Nephron progenitor cell (in vitro differentiated cells): ENCODE measurements at places on chromosomes 2 and 18.

GRCh38 chr2:144630459-144631215 is 110.7 kb upstream of the ZEB2 start:
- no peak for DNase-seq

- DNase-seq, result no peak
These were observed 95.7 kb downstream of the MEIS1 start for GRCh38 chr2:66530651-66531050.

DNA sequence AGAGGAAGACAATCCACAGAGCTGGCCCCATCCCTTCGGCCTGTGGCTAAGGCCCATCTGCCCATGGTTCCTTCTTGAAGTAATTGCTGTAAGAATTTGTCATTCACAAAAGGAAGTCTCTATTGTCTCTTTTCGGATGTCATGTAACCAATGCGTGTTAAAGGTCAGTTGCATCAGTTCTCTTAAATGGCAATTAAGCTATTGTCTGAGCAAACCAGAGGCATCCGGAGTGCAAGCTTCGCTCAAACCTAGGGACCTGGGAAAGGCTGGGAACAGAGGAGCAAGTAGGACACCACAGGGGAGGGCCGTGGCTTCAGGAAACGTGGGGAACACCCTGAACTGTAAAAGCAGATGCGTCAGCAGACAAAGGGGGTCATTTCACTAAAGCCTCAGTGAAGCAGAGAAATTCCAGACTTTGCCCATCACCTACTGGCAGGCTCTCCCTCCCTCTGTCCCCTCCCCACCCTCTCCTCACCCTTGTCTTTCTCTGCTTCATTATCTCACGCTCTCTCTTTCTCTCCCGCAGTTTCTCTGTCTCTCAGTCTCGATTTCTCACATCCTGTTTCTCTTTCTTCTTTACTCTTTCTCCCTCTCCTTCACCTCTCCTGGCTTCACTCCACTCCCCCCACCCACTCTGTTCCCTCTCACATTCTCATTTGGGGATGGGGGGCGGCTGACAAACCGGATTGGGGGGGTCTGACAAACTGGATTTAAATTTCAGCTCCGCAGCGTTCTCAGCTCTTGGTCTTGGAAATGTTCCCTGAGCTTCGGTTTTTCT is 204.6 kb upstream of the TNP1 start:
- no peak for DNase-seq

DNA sequence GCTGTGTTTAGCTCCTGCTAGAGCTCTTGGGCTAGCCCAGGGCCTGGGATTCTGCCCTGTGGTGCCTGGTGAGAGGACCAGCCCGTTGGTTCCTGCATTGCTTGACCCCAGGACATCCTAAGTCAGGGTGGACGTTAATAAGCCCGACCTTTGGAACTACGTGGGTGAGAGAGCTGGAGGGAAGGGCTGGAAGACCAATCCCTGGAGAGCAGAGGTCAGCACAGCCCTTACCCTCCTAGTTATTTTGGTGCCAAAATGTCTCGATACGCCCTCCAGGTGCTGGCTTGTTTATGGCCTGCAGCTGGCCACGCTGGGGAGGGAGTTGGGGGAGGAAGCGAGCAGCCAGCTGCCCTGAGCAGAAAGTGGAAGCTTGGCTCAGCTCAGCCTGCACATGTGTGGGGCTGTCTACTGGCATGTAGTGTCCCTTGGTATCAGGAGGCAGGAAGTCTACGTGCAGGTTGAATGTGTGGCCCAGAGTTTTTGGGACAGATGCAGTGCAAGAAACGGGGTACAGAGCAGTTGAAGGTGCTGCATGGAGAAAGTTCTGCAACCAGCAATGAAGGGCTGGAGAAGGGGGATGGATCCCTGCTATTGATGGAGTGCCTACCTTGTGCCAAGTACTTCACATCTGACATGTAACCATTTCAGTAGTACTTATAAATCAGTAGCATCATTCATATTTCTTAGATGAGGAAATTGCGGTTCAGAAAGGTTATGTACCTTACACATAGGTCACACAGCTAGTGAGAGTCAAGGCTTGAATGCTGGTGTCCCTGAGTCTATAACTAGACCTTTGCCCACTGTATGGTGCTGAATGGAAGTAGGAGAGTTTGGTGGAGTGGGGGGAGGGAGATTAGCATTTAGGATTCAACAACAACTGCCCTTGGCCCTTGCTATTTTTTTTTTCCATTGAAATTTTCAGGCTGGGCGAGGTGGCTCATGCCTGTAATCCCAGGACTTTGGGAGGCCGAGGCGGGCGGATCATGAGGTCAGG is 5.0 kb upstream of the DGKD start:
- DNase-seq, result peak; percentile 47

- DNase-seq, result no peak
These were observed 45.2 kb upstream of the ST3GAL5 start for GRCh38 chr2:85933753-85934594.

DNA sequence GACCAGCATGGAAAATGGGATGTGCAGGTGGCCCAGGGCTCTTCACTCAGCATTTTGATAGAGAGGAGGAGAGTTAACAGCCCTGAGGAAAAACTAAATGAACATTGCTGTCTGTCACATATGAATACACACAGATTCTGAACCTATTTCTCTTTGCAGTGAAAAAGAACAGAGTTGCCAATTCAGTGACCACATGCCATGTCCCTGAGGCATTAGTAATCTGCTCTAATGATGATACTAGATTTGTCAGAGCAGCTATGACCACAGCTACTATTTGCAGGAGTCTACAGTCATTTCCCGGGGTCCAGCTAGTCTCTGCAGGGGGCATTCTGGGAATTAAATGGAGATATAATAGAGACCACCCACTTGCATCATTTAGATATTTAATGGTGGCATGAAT is 267.6 kb downstream of the TMX3 start:
- DNase-seq, result no peak

- no peak for DNase-seq
These were observed 342.8 kb downstream of the EIPR1 start for GRCh38 chr2:3034856-3035255.

- DNase-seq, result no peak
These were observed 5.4 kb downstream of the GCC2 start for GRCh38 chr2:108454440-108454839.

- DNase-seq, result peak; percentile 24
These were observed 544.1 kb upstream of the CDH7 start for GRCh38 chr18:65206551-65207260.

GRCh38 chr2:193024791-193025190 is 830.1 kb upstream of the TMEFF2 start:
- DNase-seq, result no peak

- DNase-seq, result no peak
These were observed 10.8 kb upstream of the NAB1 start for GRCh38 chr2:190637903-190638618.

DNA sequence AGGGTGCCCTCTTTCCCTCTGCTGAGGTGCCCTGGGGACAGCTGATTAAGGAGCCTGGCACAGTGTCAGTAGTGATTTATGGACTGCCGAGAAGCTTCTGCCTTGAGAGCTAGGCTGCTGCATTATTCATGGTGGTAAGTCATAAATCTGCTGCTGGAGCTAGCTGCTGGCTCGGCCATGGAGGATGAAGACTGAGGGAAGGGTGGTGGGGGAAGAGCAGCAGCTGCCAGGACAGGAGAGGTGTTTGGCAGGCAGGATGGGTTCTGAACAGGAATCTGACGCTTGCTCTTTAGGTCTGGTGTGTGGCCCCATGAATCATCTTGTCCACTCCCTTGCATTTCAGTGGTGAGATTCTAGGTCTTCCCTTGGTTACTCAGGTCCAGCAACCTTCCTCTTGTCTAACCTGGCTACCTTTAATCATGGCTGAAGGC is 296.3 kb downstream of the DYSF start:
- peak; percentile 34 for DNase-seq

DNA sequence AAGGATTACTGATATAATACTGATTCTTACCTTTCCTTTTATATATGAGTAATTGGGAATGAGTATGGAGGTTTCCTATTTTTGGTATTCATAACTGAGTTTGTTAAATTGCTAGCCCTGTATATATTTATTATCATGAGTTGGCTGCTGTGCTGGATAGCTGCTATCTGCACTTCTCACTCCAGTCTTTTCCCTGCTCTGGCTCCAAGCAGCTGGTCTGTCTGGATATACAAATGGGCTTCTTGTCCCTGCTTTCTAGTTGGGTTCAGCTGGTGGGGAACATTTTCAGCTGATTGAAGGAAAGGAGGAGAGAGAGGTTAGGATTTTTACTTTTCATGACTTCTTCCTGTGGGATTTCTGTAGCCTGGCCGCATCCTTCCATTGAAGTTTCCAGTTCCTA is 41.2 kb downstream of the AGFG1 start:
- no peak for DNase-seq

GRCh38 chr2:134181219-134181618 is 72.7 kb upstream of the MGAT5 start:
- DNase-seq, result no peak
